ENCODE measurements at places on chromosomes 3 and 15.

DNA sequence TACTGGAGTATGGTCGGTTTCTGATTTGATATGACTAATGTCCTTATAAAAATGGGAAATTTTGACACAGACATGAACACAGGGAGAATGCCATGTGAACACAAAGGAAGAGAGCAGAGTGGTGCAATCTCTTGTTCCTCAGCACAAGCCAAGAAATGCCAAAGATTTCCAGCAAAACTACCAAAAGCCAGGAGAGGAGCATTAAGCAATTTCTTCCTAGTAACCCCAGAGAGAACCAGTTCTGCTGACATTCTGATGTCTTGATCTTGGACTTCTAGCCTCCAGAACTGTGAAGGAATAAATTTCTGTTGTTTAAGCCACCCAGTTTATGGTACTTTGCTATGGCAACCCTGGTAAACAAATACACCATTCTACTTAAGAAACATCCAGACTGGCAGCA lies 227.8 kb upstream of the MRPL3 start:
- no peak for DNase-seq

- DNase-seq: no peak
Observed at GRCh38 chr3:178345944-178346343, 190.3 kb upstream of the KCNMB2 start.

DNA sequence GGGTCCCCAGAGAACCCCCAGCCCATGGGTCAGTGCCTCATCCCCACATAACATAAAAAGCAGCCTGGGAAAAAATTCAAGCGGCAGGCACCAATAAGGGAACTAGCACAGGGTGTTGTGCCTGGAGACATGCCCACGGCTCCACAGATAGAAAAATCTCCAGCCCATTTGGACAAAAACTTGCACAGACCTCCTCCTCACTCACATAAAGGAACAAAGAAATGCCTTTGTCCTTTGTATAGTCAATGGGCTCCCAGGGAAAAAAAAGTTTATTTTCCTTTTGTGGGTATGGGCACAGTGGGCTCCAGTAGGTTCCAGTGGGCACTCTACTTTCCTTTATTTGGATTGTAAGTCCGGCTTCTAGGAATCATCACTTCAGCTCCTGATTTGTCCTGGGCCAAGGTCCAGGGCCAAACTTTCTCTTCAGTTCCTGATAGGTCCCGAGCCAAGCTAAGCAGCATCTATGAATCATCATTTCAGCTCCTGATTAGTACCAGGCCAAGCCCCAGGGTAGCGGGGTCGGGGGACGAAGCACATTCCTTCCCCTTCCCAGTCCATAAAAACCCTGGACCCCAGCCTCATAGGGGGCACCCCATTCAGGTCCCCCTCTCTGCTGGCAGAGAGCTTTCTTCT lies 1.6 kb upstream of the DNAH12 start:
- no peak for DNase-seq

- DNase-seq: no peak
Observed at GRCh38 chr3:45583021-45583851, 11.3 kb upstream of the LIMD1 start.

DNA sequence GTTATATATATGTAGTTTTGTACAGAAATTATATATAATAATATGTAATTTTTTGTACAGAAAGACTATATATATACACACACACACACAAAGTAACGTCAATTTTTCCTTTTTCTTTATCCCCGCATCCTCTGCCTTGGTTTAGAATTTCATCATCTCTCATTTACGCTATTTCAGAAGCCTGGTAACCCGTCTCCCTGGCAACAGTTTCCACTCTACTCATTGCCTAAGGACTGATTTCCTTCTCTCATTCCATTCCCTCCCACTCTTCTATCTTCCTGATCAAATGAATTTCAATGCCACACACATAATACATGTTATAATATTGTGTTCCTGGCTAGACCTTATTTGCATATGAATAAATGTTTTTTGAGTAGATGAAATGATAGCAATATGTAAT lies 47.8 kb upstream of the NDN start:
- DNase-seq: no peak

DNA sequence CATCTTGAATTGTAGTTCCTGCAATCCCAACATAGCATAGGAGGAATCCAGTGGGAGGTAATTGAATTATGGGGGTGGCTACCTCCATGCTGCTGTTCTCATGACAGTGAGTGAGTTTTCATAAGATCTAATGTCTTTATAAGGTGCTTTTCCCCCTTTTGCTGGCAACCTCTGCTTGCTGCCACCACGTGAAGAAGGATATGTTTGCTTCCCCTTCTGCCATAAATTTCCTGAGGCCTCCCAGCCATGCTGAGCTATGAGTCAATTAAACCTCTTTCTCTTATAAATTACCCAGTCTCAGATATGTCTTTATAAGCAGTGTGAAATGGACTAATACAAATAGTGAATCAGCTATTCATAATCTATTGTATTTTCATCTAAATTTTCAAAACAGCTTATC lies 537.3 kb downstream of the EPHA3 start:
- DNase-seq: no peak

GRCh38 chr3:42061713-42062380 lies 29.3 kb upstream of the TRAK1 start:
- DNase-seq: no peak

DNA sequence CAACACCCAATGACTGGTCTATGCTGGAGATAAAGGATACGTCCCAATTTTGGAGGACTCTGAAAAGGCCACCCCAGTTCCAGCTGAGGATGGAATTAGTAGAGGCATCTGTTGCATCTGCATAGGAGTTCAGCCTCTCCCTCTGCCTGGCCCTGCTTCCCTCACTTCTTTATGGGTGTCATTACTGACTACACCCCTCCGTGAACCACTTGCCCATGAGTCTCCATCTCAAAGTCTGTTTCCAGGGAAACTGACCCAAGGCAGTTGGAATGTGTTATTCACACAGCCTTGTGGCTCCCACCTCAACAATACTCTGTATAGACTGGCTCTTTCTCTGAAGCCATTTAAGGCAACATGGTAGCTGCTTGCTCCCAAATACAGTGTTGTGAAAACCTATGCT lies 21.4 kb upstream of the PCOLCE2 start:
- DNase-seq: no peak

DNA sequence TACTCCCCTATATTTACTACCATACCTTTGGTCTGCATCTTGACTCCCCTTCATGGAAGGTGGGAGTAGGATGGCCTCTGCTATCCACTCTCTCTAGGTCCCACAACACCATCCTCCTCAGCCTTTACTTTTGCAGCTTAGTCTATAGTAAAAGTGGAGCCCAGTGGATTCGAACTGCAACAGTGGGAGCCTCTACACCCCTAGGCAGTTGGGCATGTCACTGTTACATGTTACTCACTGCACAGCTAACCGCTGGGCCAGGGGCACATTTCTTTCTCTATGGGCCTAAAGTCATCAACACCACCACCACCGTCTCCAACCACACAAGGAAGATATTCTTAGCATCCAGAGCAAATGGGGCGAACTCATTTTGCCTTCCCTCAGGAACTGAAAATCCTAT lies 62.9 kb downstream of the KLF13 start:
- no peak for DNase-seq

DNA sequence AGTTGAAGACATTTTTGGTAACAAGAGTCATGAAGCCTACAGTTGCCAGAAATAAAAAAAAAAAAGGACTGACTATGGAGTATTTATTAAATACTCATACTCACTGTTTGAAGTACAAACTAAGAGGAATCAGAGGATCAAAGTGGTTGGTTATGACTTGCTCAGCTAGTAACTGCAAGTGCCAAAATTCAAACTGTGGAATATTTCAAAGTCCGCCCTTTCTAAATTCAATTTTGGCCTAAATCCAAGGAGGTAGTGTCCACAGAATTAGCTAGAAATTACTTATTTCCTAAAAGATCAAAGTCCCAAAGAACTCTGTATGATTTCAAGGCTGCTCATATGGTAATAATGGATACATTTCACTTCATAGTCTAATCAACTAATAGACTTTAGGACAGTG lies 274.5 kb downstream of the ZBTB20 start:
- DNase-seq: no peak

- no peak for DNase-seq
Observed at GRCh38 chr15:75646944-75647364, 758 bp upstream of the SNX33 start.

GRCh38 chr3:40097131-40098117 lies 212.1 kb upstream of the EIF1B start:
- DNase-seq: no peak

- no peak for DNase-seq
Observed at GRCh38 chr3:151225040-151225975, 22.3 kb upstream of the GPR171 start.

- DNase-seq: no peak
Observed at GRCh38 chr3:122937745-122938144, 89.8 kb downstream of the SEMA5B start.

DNA sequence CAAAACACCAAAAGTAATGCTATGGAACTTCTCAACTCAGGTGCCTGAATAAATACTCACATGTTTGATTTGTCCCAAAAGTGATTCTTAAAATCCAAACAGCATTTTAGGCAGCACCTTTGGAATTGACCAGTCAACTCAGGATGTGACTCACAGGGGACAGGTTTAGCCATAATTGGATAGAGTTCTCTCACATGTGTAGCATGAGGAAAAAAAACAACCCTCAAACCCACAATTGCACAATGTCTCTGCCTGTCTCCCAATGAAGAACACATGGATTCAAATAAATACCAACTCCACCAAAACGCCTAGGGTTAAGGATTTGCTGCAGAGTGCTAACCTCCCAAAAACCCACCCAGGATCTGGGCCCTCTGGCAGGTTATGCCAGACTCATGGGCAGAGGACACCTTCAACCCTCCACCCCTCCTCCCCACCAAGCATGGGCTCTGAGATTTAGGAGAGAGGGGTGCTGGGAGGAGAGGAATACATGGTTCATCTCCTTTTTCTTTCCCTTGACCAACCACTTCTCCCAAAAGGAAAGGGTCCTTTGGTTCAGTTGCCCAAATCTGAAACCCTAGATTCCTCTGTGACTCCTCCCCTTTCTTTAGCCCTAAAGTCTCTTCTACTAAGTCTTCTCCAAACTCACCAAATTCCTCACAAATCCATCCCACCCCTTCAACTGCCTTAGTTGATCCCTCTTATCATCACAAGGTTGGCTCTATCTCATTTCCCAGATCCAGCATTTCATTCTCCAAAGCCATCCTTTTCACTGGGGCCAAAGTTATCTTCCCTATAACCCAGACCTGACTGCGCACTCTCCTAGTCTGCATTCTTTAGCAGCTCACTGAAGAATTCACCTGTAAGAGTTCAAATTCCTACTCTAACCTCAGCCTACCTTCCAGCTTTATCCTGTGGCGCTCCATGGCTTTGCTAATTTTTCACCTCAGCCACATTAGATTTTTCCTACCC lies 7.7 kb downstream of the RYK start:
- DNase-seq: no peak

- no peak for DNase-seq
Observed at GRCh38 chr3:188417766-188418165, 263.8 kb downstream of the LPP start.

DNA sequence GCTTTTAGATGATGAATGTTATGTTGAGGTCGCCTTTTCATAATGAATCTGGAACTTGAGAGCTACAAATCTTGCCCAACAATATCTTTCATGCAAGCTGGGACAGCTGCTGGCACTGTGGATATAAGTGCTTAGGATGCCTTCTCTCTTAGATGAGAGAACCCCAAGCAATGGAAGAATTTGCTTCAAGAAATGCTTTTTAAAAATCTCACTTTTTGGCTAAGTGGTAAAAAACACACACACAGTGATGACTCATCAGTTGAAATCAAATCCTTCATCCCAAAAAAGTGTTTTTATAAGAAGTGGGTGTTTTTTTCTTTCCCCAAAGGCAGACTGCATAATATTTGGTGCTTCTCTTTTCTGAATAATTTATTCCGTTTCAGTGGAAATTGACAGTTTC lies 38.4 kb upstream of the GALNT15 start:
- DNase-seq: no peak
